ENCODE measurements at places on chromosomes 11 and 22. TPM values are rescaled to one million over a fixed set of nuclear protein-coding genes. Genes with fewer than 3 reads are reported as not detected.

- H3K4me3 ChIP-seq = no peak overlapping the region
- no peaks in the 10 kb centered on the region for H3K36me3 ChIP-seq
- no peaks in the 10 kb centered on the region for H3K27me3 ChIP-seq
- H3K27ac ChIP-seq = peak overlapping the region; percentile 2
- DNase-seq = peak; percentile 52
These were observed 129.0 kb upstream of the PARVA start for GRCh38 chr11:12248330-12248729.

DNA sequence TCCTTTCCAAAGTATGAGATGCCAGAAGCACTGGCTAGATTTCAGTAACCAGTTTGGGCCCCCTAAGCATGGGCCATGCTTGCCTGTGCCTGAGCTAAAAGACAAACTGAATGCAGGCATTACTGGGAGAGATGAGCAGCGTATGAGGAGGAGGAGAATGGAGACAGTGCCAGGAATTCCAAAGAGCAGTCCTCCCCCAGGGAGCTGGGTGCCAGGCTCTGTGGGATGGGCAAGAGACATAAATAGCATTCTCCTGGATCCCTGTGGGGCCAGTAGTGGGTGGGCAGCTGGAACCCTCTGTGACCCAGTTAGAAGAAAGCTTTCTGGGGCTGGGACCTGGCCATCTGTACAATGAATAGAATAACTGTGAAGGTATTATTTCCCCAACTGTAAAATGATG is 235.6 kb downstream of the KCNA4 start:
- no peaks in the 10 kb centered on the region for H3K4me1 ChIP-seq
- H3K4me3 ChIP-seq = no peak overlapping the region
- no peaks in the 10 kb centered on the region for H3K27me3 ChIP-seq
- peak overlapping the region; percentile 41 for H3K27ac ChIP-seq

DNA sequence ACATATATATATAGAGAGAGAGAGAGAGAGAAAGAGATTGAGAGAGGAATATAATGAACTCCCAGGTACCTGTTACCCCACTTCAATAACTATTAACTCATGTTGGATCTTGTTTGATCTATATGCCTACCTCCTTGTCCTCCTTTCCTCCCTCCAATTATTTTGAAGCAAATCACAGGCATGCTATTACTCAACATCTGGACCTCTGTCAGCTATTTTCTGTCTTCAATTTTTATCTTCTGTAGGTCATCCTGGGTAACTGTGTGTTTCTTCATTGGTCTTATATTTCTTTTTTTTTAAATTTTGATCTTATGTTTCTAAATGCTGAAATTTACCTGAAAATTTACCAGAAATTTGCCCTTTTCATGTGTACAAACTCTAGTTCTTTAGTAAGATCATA is 24.8 kb downstream of the UVRAG start:
- no peaks in the 10 kb centered on the region for H3K36me3 ChIP-seq
- no peaks in the 10 kb centered on the region for H3K27me3 ChIP-seq
- no peak for DNase-seq
- H3K27ac ChIP-seq = no peak overlapping the region

DNA sequence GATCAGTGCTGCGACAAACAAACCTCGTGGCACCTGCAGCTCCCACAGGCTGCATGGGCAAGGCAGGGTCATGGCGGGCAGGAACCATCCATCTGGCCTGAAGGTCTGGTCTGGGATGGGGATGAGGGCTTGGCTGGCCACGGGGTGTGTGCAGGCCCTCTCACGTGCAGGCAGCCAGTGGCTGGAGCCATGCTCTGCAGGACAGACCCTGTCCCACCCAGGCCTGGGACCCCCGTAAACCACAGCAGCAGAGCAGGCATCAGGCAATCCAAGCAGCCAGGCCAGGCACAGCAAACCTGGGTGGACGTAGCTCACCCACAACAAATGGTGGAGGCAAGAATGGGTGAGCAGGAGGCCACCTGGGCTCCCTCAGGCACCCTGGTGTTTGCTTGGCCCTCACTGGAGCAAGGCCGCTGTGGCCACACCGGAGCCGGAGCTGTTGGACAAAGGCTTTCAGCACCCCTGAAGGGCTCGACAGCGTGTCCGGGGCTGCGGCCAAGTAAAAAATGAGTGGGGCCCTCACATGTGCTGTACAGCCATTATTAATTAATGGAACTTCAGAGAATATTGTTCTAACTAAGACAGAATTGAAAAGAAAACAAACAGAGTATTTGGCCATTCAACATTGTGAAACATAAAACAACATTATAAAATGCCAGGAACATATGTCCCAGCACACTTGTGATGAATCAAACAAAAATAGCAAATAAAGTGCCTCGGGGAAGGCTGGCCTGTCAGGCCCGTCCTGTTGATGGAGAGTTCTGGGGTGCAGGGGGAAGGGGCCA is 24.0 kb upstream of the GNB1L start:
- no peak overlapping the region for H3K4me3 ChIP-seq
- peak; percentile 12 for DNase-seq

GRCh38 chr11:2863276-2863618 is 22.3 kb downstream of the CDKN1C start:
- no peaks in the 10 kb centered on the region for H3K27me3 ChIP-seq
- H3K36me3 ChIP-seq = no peaks in the 10 kb centered on the region
- H3K4me3 ChIP-seq = no peak overlapping the region
- H3K27ac ChIP-seq = no peak overlapping the region
- DNase-seq = no peak

DNA sequence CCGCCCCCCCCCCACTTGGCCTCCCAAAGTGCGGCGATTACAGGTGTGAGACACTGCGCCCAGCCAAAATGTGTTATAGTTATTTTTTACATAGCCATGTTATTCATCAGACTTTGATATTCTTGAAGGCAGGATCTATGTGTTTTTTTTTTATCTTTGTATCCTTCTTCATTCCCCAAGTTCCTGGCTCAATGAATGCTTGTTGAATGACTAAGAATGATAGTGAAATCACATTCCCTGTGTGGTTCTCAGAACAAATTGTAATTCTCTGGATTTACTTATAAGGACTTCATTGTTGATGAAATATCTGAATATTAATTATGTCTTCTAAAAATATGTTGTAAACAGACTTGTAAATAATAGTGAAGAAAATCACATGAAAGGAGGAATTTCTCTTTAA is 33.5 kb downstream of the MMP7 start:
- peak overlapping the region; percentile 87 for H3K27ac ChIP-seq
- no peaks in the 10 kb centered on the region for H3K4me1 ChIP-seq
- H3K4me3 ChIP-seq = no peak overlapping the region
- no peaks in the 10 kb centered on the region for H3K36me3 ChIP-seq
- no peaks in the 10 kb centered on the region for H3K27me3 ChIP-seq

DNA sequence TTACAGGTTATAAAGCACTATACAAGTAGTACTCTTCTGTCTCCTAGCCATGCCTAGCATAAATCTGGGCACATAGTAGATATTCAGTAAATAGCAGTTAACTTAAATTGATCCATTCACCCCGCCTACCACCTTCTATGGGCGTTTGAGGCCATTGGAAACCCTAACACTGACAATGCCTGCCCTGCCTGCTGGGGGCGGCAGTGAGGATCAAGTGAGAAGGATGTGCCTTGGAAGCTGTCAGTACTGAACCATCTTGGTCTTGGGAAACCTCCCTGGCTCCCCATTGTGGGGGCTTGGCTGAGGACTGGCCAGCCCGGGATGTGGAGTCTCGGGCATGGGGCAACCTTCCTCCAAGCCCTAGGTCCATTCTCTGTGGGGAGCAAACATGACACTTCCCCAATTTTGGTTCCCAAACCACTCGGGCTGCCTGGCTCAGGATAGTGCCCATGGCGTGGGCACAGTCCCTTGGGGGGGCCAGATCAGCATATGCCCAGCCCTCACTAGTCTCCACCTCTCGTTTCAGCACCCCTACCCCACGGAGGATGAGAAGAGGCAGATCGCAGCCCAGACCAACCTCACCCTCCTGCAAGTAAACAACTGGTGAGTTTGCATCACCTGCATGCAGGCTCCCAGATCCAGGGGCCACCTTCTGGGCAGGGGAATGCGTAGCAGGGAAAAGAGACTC is 67.4 kb downstream of the FEZ1 start:
- no peak overlapping the region for H3K4me3 ChIP-seq
- no peak overlapping the region for H3K27ac ChIP-seq
- no peak for DNase-seq
- no peaks in the 10 kb centered on the region for H3K4me1 ChIP-seq

GRCh38 chr22:26273011-26273675 is 103.9 kb downstream of the SEZ6L start:
- H3K27me3 ChIP-seq = no peaks in the 10 kb centered on the region
- H3K36me3 ChIP-seq = no peaks in the 10 kb centered on the region
- H3K27ac ChIP-seq = no peak overlapping the region
- H3K4me1 ChIP-seq = no peaks in the 10 kb centered on the region
- H3K4me3 ChIP-seq = no peak overlapping the region
- DNase-seq = no peak

DNA sequence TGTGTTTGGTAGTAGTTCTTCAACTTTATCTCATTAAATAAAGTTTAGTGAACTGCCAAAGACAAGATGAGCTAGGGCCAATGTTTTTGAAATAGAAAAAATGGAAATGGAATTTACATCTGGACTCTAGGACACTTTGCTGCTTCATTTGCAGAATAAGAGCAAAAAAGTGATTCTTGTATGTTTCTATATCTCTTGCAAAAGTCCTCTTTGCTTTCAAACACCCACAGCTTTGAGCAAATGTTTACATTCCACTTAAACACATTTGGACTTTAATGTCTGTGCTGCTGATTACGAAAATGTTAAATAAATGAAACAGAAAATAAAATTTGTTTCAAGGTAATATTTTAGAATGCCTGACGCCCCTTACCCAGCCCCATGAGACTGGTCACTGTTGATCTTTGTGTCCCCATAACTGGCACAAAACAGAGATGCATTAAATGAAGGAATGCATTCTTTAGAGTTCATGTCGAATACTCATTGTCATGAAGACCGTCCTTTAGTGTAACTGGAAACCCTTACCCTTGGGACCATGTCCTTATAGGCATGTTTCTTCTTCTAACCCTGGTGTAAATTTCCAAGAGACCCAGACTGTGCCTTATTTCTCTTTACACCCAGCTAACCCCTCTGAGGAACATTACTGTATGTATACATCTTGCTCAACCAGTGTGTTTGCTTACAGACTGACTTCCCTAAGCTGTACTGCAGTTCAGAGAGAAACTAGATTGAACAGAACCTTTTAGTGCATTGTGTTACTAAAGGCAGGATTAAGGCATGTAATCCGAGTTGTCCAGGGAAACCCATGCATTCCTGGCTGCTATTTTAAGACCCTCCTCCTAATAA is 199.7 kb downstream of the NAV2 start:
- H3K27ac ChIP-seq = no peak overlapping the region
- H3K27me3 ChIP-seq = no peaks in the 10 kb centered on the region
- DNase-seq = no peak
- no peak overlapping the region for H3K4me3 ChIP-seq
- H3K36me3 ChIP-seq = no peaks in the 10 kb centered on the region
- no peaks in the 10 kb centered on the region for H3K4me1 ChIP-seq

DNA sequence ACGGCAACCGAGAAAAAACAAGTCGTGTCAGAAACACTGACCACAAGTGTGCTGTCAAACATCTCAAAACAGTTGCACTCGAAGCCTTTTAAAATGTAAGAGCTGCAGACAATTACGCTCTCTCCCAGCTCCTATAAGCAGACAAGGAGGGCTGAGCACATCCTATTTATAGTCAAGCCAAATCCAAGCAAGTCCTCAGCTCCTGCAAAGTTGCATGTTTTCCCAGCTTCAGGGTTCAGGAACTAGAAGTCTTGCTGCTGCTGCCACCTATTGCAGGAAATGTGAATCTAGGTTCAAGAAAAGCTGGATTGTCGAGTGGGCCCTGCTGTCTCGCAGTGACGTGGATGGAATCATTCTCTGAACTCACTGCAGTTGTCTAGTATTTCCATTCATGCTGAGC is 15.5 kb downstream of the EFCAB6 start:
- no peaks in the 10 kb centered on the region for H3K4me1 ChIP-seq
- H3K27me3 ChIP-seq = no peaks in the 10 kb centered on the region
- H3K36me3 ChIP-seq = no peaks in the 10 kb centered on the region

DNA sequence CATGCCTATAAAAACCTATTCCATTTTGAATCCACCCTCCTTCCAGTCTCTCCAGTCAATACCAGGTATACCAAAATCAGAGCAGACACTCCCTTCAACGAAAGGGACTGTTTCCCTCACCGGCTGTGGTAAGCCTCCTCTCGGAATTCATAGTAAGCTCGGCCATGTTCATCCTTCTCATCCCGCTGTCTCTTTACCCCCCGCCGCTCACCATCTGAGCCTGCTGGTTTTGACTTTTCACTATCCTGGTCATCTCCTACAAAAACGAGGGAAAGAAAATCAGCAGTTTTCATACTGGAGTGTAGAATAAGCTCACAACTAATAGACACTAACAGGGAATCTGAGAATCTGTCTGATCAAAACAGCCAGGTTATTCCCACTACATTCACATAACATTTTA is 3.1 kb downstream of the HNRNPUL2 start:
- H3K4me3 ChIP-seq = peak overlapping the region; percentile 51
- H3K4me1 ChIP-seq = peaks cover 12% of the 10 kb centered on the region
- no peak overlapping the region for H3K27ac ChIP-seq

DNA sequence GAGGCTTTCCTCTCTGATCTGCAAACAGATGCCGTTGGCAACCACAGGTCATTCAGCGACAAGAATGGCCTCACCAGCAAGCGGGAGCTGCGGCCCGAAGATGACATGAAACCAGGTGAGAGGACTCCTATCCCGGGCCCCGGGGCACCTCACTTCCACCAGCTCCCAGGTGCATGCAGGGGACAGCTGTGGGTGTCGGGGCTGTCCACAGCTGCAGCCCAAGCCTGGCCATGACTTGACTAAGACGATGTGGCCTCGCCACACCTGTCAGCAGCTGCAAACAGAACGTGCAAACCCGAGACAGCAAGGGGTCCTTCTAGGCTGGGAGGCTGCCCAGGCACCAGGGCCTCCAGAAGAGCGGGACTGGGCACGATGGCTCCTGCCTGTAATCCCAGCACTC is 3.6 kb downstream of the GAL start:
- no peak overlapping the region for H3K4me3 ChIP-seq
- no peak overlapping the region for H3K27ac ChIP-seq
- H3K4me1 ChIP-seq = no peaks in the 10 kb centered on the region
- no peaks in the 10 kb centered on the region for H3K36me3 ChIP-seq

DNA sequence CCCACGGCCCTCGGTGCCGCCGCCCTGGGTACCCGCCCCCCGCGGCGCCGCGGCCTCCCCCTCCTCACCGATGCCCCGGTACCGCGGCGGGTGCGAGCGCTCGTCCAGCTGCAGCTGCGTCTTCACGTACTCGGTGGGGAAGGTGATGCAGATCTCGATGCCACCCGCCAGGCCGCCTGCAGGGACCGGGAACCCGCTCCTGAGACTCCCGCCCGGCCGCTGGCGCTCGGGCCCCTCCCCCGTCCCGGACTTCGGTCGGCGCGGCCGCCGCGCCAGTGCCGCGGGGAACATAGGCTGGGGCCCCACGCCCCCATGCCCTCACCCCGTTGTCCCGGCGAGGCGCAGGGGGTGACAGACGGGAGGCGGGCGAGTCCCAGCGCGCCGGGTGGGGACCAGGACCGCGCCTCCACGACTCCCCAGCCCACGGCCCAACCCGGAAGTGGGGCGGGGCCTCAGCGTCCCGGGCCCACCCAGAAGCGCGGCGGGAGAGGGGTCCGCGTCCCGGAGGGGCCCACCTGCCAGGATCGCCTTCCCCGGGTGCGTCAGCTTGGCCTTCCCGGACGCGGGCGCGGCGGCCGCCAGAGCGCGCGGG is 375 bp downstream of the SLC25A1 start:
- no peaks in the 10 kb centered on the region for H3K27me3 ChIP-seq
- H3K4me1 ChIP-seq = no peaks in the 10 kb centered on the region
- peak overlapping the region; percentile 80 for H3K4me3 ChIP-seq
- H3K36me3 ChIP-seq = no peaks in the 10 kb centered on the region
- no peak for DNase-seq

The SAMM50 gene
- total RNA-seq = 27.9 TPM

The CYB5R2 gene
- 10.5 TPM for total RNA-seq

The SUSD2 gene
- 2.3 TPM for total RNA-seq

The SLC6A5 gene
- not detected for total RNA-seq

The FZD4 gene
- 77.6 TPM for total RNA-seq

Data from uterus (tissue), 4 donors.